ENCODE measurements at places on chromosomes 13 and 19. TPM values are rescaled to one million over a fixed set of nuclear protein-coding genes. Genes with fewer than 3 reads are reported as not detected.

DNA sequence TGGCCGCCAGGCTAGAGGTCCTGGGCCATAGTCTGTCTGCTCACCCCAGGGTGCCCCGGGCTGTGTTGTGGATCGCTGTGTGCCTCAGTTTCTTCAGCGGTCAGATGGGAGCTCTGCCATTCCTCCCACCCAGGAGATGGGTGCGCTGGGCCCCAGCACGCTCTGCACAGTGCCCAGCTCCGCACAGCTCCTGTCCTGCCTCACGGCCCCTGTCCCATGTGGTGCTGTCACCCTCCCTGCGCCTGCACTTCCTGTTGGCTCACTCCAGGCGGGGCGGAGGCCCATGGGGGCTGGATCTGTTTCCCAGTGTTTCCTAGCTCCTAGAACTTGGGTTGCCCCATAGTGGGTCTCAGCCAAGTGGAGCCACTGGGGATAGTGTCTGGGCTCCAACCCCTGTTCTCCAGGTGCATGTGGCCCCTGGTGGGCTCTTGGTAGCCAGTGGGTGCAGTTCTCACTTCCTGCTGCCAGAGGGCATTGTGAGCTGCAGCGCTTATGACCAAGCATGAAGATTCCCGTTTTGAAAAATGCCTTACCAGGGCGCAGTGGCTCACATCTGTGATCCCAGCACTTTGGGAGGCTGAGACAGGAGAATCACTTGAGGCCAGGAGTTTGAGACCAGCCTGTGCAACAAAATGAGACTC lies 69.8 kb downstream of the KDM4B start:
- DNase-seq = no peak

The UBE2L5 gene
- total RNA-seq = not detected

DNA sequence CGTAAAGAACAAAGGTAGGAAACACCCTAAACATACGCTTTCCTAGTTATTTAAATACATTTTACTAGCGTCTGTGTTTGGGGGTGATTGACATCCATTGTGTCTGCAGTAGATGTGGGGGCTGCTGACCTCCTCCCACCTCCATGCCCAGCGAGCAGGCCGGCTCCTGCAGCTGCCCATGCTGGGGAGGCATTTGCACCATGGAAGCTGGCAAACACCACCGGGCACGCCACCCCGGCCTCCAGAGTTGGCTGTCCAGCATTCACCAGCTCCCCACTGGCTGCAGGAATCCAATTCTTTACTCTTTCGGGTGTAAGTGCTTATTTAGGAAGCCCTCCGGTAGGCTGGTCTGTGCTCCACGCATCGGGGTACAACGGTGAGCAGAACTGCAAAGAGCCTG lies 115.4 kb upstream of the USP29 start:
- DNase-seq = no peak

The ZNF575 gene
- total RNA-seq = 6.9 TPM

DNA sequence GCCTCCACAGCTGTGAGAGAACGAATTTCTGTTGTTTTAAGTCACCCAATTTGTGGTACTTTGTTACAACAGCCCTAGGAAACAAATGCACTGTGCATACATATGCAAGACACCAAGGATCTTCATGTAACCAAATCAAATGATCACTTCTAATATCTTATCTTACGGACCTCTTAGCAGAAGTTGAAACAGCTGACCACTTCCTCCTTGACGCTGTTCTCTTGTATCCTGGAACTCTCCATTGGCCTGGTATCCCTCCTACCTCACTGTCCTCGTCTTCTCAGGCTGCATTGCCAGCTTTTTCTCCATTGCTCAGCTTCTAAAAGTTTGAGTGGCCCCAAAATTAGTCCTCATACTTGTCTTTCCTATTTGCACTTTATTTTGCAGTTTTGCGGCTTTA lies 200.4 kb downstream of the DLEU7 start:
- DNase-seq = no peak

DNA sequence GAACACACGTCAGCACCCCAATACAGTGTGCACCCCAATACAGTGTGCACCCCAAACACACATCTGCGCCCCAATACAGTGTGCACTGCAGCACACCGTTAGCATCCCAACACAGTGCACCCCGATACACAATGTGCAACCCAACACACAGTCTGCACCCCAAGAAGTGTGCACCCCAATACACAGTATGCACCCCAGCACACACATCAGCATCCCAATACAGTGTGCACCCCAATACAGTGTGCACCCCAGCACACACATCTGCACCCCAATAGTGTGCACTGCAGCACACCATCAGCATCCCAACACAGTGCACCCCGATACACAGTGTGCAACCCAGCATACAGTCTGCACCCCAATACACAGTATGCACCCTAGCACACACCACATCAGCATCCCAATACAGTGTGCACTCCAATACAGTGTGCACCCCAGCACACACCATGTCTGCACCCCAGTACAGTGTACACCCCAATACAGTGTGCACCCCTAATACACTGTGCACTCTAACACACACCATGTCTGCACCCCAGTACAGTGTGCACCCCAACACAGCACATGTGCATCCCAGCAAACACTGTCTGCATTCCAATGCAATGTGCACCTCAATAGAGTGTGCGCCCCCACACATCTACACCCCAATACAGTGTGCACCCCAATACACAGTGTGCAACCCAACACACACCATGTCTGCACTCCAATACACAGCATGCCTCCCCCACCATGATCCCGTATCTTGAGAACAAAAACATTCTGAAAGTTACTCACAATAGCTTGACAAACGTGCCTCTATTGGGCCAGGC lies 855 bp upstream of the CARS2 start:
- DNase-seq = peak; percentile 27

The PTH2 gene
- total RNA-seq = not detected

GRCh38 chr19:8329996-8330395 lies 8.7 kb downstream of the RPS28 start:
- no peak for DNase-seq

- DNase-seq = no peak
Measured at GRCh38 chr13:109771926-109772325, 14.5 kb downstream of the IRS2 start.

DNA sequence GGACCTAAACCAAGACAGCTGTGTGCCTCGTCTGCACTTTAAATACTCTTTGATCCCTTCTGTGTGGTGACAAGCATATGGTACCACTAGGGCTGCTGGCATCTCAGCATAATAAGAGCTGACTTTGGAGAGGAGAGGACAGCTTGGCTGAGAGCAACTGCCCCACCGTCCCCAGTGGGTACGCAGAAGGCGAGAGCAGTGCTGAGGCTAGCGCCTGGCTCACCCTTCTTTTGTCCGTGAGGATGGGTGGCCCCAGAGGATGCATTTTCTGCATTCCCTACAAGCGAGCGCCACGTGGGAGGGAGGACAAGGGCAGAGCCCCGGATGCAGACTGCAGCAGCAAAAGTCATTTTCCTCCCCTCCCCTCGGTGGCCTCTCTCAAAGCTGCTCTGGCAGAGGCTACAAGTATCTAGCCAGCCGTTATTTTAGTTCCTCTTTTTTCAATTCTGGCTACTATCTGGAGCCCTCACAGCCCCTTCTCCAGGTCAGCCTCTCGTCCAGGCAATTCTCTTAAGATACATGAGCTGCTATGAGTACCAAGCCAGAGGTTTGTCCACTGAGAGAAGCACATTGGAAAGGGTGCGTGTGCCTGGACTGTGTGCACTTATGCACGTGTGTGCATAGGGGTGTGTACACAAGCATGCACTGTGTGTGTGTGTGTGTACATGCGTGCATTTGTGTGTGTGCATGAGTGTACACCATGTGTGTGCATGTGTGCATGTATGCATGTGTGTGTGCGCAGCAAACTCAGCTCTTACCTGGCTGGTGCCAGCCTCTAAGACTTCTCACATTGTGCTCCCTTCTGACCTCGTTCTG lies 51.3 kb downstream of the RAB20 start:
- no peak for DNase-seq

The SHISA7 gene
- total RNA-seq = not detected

The ZNF587 gene
- total RNA-seq = 33.5 TPM

GRCh38 chr13:25578526-25578925 lies 206.8 kb downstream of the ATP8A2 start:
- no peak for DNase-seq

DNA sequence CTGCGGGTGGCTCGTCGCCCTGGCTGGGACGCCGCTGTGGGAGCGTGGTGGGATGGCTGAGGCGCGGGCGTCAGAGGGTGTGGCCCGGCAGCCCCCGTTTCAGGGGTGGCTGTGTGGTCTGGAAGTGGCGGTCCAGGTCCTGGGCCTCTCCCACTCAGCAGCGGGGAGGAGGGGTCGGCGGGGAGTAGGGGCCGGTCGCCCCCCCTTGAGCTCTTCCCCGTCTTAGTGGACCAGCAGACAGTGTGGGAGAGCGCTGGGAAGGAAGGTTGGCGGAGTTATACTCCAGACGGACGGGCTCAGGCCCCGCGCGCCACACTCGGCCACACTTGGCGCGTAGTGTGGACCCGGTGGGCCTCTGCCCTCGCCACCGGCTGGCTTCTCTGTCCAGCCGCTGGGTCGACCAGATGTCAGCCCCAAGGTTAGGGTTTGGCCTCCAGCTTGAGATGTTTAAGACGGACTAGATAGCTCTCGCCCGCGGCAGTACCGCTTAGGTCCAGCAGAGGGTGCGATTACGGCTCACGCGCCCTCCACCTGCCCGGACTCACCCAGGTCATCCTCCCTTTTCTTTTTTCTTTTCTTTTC lies 21.7 kb upstream of the ZNF429 start:
- DNase-seq = no peak

DNA sequence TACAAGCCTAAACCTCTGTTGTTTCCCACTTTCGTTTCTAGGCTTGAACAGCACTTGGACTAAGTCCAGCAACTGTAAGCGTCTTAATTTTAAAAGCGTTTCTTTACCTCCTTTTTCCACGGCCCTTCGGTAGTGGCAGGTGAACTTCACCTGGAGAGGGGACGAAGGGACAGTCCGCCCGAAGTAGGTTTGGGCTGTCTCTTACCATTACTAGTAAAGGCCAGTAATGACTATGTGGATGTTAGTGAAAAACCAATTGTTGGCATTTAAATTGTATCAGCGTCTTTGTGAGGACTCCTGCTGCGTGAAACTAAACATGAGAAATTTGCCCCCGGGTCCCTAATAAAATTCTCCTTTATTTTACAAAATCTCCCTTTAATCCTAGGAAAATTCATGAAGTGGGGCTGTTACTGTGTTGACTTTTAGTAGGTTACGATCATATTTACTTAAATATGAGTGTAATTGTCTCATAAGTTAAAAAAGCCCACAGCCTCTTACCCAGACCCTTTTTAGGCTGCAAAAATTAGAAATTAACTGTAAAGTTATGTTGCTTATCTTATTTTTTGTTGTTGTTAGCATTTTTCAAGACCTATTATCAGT lies 983 bp downstream of the ITM2B start:
- DNase-seq = no peak

GRCh38 chr13:41231786-41232185 lies 31.6 kb downstream of the MTRF1 start:
- no peak for DNase-seq

DNA sequence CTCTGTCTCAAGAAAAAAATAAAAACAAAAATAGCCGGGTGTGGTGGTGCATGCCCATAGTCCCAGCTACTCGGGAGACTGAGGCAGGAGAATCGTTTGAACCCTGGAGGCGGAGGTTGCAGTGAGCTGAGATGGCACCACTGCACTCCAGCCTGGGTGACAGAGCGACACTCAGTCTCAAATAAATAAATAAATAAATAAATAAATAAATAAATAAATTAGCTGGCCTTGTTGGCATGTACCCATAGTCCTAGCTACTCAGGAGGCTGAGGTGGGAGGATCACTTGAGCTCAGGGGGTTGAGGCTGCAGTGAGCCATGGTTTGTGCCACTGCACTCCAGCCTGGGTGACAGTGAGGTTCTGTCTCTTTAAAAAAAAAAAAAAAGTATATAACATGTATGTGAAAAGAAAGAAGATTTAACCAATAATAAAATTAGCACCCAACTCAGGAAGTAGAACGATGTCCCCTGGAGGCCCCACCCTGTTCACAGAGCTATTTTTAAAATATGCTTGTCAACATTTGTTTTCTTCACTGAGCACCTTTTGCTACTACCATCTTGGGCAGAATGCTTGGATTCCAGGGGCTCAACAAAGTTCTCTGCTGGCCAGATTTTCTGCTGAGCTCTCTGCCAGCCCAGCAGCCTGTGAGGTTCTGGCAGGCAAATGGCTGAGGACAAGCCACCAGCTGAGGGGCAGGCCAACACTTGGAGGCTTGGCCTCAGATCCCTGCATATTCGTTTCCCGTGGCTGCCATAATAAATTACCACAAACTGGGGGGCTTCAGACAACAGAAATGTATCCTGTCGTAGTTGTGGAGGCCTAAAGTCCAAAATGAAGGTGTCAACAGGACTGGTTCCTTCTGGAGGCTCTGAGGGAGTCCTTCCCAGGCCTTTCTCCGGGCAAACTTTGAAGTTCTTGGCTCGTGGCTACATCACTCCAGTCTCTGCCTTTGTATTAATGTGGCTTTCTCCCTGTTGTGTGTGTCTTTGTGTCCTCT lies 5.2 kb downstream of the SLC25A42 start:
- DNase-seq = no peak

The PDE4C gene
- 0.21 TPM for total RNA-seq

DNA sequence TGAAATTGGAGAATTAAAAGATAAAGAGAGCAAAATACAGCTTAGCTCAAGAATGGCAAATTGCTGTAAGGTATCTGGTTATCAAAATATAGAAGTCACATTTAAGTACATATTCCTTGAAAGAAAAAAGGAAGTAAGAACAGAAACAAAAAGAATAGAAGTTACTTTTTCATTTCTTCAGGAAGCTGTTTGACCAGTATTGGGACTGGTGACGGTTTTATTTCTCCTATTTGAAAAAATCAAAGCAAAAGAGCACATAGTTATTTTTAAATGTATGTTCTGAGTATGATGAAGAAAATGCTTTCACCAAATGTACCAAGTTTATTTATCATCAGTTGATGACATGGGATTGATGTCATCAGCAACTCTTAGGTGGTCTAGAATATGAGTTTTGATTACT lies 83.1 kb upstream of the OXGR1 start:
- DNase-seq = no peak

The CLDND2 gene
- 1.8 TPM for total RNA-seq

GRCh38 chr19:49818649-49819370 lies 721 bp downstream of the MED25 start:
- no peak for DNase-seq

The ZNF576 gene
- total RNA-seq = 13.2 TPM

- DNase-seq = no peak
Measured at GRCh38 chr13:65914716-65915115, 1315.4 kb downstream of the PCDH9 start.

The KLHL26 gene
- 12.4 TPM for total RNA-seq

The LYL1 gene
- total RNA-seq = not detected

DNA sequence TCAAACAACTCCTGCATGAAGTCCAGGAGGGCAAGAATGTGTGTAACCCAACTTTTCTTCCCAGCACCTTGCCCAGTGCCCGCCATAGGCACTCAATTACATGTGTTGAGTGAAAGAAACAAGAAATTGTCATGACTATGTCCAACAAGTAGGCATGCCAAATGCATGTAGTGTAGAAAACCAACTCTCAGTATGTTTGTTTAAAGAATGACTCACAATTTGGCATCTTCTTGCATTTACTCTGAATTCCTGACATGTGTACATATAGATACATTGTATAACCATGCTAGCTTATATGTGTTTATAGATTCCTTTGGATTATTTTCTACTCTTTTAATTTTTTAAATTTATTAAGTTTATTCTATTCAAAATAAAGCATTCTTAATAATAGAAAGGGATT lies 305.0 kb downstream of the EFNB2 start:
- DNase-seq = no peak

- peak; percentile 34 for DNase-seq
Measured at GRCh38 chr19:44574186-44574950, 39.0 kb upstream of the IGSF23 start.

GRCh38 chr19:54928299-54928698 lies 19.0 kb downstream of the NLRP7 start:
- no peak for DNase-seq

GRCh38 chr13:42048684-42049453 lies 421 bp downstream of the DGKH start:
- DNase-seq = peak; percentile 89

The CYP4F2 gene
- total RNA-seq = not detected

The LGALS14 gene
- total RNA-seq = not detected
